CD4-positive, alpha-beta memory T cell (primary cell): ENCODE measurements at places on chromosomes 12 and 14.
A peak's percentile ranks its signal among the peaks of the same experiment; 100 is the strongest.

GRCh38 chr14:20820063-20820904, 17.6 kb upstream of the RNASE1 start:
- DNase-seq = no peak

DNA sequence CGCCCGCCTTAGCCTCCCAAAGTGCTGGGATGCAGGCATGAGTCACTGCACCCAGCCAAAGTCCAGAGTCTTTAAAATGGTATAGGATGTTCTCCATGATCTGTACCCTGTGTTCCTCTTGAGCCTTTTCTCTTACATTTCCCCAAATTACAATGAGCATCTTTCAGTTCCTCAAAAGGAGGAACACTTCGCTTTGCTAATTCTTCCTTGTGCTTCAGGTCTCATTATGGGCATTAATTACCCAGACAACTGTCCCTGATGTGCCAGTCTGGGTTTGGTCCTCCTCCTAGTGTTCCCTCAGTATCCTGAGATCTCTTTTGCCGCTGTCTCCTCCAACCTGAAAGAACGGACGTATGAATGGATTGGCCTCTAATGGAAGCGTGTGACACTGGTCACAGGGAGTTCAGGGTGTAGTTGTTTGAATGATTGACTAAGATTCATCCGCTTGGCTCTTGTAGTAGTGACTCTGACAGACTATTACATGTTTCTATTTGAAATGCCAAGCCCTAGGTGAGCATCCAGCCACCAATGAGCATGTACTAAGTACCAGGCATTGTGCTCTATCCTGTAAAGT, 8.2 kb downstream of the PRKCH start:
- DNase-seq = no peak

- peak; percentile 62 for DNase-seq
Observed at GRCh38 chr12:53344824-53345485, 8.8 kb upstream of the SP7 start.

GRCh38 chr12:129127211-129127610, 273.9 kb downstream of the GLT1D1 start:
- no peak for DNase-seq
